SJCRH30 (cell line): ENCODE measurements at places on chromosomes 1 and 21.

DNA sequence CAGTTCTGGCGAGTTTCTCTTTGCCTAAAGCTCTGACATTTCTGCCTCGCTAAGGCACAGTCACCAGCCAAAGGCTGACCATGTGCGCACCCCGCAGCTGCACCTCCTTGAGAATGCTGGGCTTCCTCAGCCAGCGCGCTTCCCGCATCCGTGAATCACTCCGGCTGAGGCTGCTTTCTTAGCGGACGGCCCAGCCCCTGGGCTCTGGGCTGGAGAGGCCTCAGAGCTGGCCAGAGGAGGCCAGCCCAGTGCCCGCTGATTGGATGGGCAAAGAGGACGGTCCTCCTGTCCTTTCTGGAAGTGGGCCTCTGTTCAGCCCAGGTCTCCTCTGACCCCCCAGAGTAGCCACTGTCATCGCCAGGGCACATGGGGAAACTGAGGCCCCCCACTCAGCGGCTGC, 56.1 kb downstream of the PRDM16 start:
- DNase-seq: no peak

DNA sequence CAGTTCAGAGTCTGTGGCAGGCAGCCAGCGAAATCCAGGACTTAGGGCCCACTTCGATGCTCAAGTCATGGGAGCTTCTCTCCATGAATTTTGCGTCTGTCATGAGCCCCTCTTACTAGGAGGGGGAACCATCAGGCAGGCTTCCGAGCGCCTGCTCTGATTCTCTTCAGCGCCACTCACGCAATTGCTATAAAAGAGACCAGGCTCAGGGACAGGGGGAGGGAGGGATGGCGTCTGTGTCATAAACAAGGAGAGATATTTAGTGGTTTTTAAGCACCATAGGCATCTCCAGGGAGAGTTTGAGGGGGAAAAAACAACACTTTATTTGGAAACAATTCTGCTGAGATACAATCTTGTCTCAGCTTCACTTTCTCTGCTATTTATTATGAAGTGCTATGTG, 60.6 kb downstream of the NAV1 start:
- DNase-seq: no peak

- DNase-seq: no peak
Measured at GRCh38 chr1:107530543-107530942, 389.7 kb downstream of the NTNG1 start.

DNA sequence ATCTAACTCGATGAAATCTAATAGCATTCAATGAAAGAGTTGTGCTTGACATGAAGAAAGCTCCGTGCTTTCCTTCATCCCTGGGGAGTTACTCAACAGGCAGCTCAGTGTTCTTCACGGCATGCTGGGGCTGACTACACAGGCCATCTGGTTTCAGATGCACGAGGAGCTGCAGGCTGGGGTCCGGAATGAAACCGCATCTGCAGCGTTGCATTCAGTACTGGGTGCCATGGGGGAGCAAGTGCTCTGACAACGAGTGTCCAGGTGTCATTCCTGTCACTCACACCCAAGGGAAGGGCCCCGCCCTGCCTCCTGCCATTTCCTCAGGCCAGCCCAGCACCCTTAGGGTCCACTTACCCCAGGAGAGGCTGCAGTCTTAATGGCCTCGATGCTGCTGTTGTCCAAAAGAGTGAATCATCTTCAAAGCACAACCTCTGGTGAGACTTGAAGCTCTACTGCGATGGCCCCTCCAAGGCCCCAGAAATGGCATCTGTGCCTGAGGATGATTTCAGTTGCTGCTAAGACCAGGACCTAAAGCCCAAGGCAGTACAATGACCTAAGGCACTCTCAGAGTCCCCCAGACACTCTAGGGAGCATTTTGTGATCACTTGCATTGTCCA, 61.4 kb downstream of the STUM start:
- DNase-seq: no peak

DNA sequence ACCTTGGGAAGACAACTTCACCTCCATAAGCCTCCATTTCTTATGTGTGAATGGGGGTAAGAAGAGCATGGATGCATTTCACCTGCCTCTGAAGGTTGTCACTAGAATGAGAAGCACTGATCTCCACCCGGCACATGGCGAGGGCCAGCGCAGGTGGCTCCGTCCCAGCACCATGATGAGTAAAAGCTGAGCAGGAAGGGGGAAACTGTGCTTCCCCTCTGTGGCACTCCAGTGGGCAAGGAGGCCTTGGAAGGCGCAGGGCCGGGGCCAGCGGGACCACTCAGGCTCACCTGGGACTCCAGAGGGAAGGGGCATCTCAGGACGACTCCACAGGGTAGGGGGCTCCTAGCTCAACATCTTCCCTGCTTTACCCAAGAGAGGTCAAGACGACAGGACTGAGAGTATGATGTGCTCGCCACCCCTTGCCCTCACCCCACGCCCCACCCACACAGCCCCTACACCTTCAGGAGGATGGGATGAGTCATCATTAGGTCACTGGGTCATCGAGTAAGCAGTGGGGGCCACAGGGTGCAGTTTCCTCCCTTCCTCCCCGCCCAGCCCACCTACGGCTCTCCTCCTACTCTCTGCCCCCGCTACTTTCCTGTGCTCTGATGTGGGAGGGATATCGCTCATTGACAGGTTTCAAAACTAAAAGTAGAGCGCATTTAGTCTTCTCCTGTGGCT, 112.1 kb downstream of the HIVEP3 start:
- DNase-seq: no peak

GRCh38 chr1:97875996-97876395, 44.8 kb downstream of the DPYD start:
- no peak for DNase-seq

DNA sequence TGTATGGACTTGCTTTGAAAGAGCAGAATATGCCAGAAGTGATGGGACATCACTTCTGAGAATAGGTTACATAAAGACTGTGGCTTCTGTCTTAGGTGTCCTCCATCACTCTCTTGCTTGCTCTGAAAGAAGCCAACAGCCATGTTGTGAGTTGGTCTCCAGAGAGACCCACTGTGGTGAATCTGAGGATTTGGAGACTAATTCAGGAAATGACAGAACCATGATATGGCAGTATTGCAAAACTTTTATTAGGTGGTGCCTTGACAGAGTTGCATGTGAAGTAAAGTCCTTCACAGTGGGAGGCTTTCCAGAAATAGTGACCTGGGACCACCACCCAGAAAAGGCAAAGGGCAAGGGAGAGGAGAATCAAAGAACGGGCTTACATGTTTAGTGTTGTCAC, 628.6 kb downstream of the KCNT2 start:
- no peak for DNase-seq

- no peak for DNase-seq
Measured at GRCh38 chr1:53837646-53837923, 511 bp downstream of the NDC1 start.

GRCh38 chr1:206609229-206609991, 2.9 kb downstream of the EIF2D start:
- DNase-seq: no peak

DNA sequence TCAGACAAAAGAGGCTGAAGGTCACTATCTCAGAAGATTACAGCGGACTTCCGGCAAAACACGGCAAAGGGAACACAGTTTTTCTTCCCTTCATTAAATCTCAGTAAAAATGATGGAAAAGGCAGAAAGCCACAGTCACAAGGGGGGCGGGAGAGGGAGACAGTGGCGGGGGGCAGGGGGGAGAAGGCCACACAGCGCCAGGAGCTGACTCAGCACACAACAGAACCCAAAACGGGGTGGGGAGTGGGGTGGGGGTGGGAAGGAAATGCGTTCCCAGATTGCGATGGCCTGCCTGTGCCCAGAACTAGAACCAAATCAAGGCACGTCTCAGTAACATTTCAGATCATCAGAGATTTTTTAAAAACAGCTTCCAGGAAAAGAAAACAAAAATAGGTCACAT, 13.4 kb downstream of the CFAP74 start:
- DNase-seq: no peak

GRCh38 chr1:165387505-165387904, 31.0 kb upstream of the LMX1A start:
- no peak for DNase-seq

- no peak for DNase-seq
Measured at GRCh38 chr21:15823486-15824150, 93.8 kb downstream of the USP25 start.

DNA sequence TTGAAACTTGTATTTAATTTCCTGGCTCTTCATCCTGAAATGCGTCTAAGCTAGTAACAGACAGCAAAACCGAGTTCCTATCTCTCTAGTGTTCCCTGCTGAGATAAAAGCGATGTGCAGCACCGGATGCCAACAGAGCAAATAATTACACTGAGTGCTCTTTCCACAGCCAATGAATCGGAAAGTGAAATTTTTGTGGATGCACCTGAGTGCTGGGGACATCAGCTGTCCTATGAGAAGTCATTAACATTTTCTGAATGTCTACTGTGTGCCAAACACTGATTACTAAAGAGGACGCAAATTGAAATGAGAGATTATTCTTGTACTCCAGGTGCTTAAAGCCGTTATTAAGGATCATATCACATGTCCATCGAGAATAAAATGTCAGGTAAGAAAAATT, 278.0 kb downstream of the RGS7 start:
- no peak for DNase-seq

- DNase-seq: no peak
Measured at GRCh38 chr1:160209321-160210046, 4.3 kb downstream of the PEA15 start.
